ENCODE measurements at places on chromosomes 16 and 17. TPM values are rescaled to one million over a fixed set of nuclear protein-coding genes. Genes with fewer than 3 reads are reported as not detected.

DNA sequence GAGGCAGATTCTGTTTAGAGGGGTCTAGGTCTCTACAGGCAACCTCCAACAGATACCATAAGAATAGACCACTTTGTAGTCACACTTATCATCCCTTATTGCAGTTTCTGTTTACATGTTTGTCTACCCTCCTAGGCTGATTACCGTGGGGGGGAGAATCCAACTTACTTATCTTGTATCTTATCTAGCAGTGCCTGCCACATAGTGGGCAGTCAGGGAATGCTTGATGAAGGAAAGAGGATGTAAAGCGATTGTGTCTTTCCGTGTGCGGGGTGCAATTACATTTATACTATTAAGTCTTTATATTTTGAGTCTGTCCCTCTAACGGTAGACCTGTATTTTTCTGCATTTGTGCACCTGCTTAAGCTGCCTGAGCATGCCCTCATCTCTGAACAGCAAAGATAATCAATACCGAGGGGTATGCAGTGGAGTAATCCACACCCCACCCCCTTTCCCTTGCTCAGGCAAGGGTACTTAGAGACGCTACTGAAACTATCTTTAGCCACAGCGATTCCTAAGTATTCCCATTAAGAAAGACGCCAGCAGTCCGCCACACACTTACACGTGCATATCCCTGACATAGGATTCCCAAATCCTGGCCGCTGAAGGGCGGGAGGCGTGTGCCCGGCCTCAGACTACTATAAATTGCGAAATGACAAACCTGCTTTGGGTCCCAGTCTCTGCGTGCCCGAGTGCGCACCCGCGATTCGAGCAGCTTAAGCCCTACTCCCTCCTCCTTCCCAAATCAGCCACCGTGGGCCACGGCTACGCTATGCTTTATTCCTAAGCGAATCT, 635 bp upstream of the AATF start:
- DNase-seq = no peak
- no peak overlapping the region for H3K27ac ChIP-seq
- peaks cover 16% of the 10 kb centered on the region for H3K36me3 ChIP-seq
- H3K4me1 ChIP-seq = no peaks in the 10 kb centered on the region

- no peak overlapping the region for H3K27ac ChIP-seq
- no peak overlapping the region for H3K4me3 ChIP-seq
- no peaks in the 10 kb centered on the region for H3K27me3 ChIP-seq
- no peak for DNase-seq
Observed at GRCh38 chr17:19370493-19370960, 7.8 kb upstream of the MAPK7 start.

DNA sequence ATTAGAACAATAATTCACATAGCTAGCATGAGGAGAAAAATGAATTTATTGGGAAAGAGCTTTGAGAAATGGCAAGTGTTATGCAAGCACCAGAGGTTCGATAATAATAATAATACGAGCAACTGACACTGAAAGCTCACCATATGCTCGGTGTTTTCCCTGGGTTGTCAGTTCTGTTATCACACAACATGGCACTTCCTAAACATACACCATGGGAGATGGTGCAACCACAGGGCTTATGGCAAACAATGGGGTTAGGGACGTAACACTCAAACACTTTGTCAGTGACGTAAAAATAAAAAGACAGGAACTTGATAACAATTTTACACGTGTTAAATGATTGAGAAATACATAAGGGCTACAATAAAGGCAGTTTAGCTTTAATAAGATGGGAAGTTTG, 23.7 kb downstream of the OR1D5 start:
- no peaks in the 10 kb centered on the region for H3K36me3 ChIP-seq
- no peak overlapping the region for H3K4me3 ChIP-seq
- no peak overlapping the region for H3K27ac ChIP-seq
- no peak for DNase-seq
- no peaks in the 10 kb centered on the region for H3K4me1 ChIP-seq
- H3K27me3 ChIP-seq = no peaks in the 10 kb centered on the region

- DNase-seq = no peak
- H3K36me3 ChIP-seq = peaks cover 17% of the 10 kb centered on the region
- H3K27me3 ChIP-seq = no peaks in the 10 kb centered on the region
- H3K27ac ChIP-seq = no peak overlapping the region
- peaks cover 15% of the 10 kb centered on the region for H3K4me1 ChIP-seq
Observed at GRCh38 chr16:65032387-65032786, 89.5 kb downstream of the CDH11 start.

DNA sequence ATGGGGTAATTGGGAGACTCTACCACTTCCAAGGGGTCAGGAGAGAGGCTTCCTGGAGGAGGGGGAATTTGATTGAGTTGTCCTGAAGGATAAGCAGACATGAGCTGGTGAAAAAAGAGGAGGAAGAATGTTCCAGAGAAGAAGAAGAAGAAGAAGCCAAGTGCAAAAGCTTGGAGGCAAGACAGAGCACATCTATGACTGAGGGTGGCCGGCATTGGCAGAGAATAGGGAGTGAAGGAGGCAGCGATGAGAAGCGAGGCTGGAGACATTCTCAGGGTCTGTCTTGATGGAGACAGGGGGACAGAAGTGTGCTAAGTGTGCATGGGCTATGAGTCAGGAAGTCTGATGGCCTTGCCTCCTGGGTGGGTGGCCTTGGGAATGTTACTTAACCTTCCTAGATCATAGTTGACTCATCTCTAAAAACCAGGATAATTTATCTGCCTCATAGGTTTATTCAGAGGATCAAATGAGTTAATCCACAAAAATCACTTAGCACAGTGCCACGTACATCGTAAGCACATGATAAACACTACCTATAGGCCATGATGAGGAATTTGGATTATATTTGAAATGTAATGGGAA, 171.7 kb downstream of the ABCC12 start:
- no peak for DNase-seq
- H3K4me1 ChIP-seq = no peaks in the 10 kb centered on the region
- no peak overlapping the region for H3K27ac ChIP-seq

- H3K4me1 ChIP-seq = peaks cover 4% of the 10 kb centered on the region
- H3K36me3 ChIP-seq = no peaks in the 10 kb centered on the region
- no peak for DNase-seq
- H3K27me3 ChIP-seq = no peaks in the 10 kb centered on the region
- no peak overlapping the region for H3K27ac ChIP-seq
- H3K4me3 ChIP-seq = no peak overlapping the region
Observed at GRCh38 chr17:55321427-55322060, 56.8 kb downstream of the HLF start.

- peaks cover 28% of the 10 kb centered on the region for H3K4me1 ChIP-seq
- no peaks in the 10 kb centered on the region for H3K27me3 ChIP-seq
- no peak overlapping the region for H3K27ac ChIP-seq
- DNase-seq = peak; percentile 85
Observed at GRCh38 chr17:80777274-80777673, 214.4 kb upstream of the CHMP6 start.

DNA sequence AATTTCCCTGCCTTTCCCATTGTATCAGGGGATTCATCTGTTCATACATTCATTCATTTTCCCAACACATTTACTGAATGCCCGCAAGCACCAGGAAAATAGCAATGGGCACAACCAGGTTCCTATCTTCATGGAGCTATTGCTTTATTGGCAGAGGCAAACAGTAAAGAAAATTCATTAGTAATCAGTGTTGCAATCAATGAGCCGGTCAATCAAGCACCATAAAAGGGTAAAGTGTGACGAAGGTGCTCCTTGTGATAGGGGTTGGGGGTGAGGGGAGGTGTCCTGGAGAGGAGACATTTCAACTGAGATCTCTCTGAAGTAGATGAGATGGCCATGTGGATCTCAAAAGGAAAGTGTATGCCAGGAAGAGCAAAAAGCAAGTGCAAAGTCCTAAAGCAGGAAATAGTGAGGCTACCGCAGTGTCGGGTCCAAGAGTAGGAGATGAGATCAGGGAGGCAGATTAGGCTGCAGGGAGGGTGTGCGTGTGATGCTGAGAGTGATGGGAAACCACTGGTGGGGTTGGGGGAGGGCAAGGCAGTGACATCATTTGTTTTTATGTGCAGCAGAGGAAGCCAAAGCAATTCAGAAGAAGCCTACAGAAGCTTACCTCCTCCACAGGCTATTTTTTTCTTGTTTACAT, 28.4 kb downstream of the CDH13 start:
- peaks cover 30% of the 10 kb centered on the region for H3K4me1 ChIP-seq
- H3K36me3 ChIP-seq = no peaks in the 10 kb centered on the region
- no peaks in the 10 kb centered on the region for H3K27me3 ChIP-seq
- peak; percentile 23 for DNase-seq

GRCh38 chr17:81723651-81724209, 11.6 kb downstream of the SLC25A10 start:
- H3K4me1 ChIP-seq = peaks cover 11% of the 10 kb centered on the region
- no peak overlapping the region for H3K27ac ChIP-seq
- no peaks in the 10 kb centered on the region for H3K36me3 ChIP-seq
- no peak overlapping the region for H3K4me3 ChIP-seq
- no peaks in the 10 kb centered on the region for H3K27me3 ChIP-seq

DNA sequence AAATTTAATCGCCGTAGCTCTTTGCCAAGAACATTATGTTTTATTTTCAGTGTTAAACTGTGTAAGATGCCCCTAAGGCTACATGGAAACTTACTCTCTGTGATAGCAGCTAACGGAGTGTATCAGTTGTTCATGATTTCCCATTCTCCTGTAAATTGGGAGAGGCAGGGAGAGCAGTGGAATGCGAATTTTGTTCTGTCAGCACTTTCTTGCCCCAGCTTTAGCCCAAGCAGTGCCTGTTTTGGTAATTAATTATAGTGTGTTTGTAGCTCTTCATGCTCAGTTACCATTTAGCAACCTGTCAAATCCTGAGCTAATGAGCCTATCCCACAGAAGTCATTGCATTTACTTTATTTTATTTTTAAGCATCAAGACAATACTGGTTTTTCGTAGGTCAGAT, 475.1 kb upstream of the RBFOX1 start:
- no peak overlapping the region for H3K4me3 ChIP-seq
- no peaks in the 10 kb centered on the region for H3K27me3 ChIP-seq
- no peaks in the 10 kb centered on the region for H3K4me1 ChIP-seq
- no peak overlapping the region for H3K27ac ChIP-seq

Gene OR1F1
- total RNA-seq = not detected

Gene KRTAP4-9
- 1.0 TPM for total RNA-seq

Gene LRRC36
- total RNA-seq = not detected

Gene MRC2
- 57.1 TPM for total RNA-seq

Gene TBKBP1
- total RNA-seq = 21.1 TPM

Gene KRT35
- total RNA-seq = not detected

Gene PRSS33
- total RNA-seq = not detected
